ENCODE measurements at places on chromosomes 7 and 10.
A peak's percentile ranks its signal among the peaks of the same experiment; 100 is the strongest.

DNA sequence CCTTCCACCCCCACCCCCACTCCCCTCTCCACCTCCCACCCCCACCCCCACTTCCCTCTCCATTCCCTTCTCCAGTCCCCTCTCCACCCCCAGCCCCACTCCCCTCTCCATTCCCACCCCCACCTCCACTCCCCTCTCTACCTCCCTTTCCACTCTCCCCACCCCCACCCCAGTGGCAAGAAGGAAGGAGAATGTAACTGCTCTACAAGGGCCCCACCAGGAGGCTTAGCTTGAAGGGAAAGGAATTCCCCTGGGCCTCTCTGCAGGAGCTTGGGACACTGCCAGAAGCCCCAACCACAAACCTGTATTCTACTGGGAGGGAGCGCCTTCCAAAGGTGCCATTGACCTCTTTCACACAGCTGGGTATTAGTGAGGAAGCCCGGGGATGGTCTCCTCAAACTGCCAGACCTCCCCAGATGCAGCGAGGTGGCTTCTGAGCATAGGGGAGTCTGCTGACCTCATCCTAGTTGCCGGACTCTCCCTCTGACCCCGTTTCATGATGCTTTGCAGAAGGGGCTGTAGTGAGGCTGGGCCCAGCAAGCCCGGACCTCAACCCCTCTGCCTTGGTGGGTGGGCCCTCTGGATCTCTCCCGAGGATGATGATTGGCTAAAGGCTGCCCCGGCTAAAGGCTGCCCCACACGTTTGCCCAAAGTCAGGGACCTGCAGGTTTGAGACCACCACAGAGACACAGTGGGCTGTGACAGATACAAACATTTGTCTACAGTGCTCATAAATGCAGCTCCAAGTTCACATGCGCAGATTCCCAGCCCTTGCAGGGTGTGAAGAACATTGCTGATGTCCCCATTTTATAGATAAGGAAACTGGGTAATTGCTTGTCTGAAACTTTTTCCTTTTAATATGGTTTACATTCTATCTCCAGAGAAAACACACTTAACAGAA is 2.9 kb downstream of the DEPP1 start:
- H3K27ac ChIP-seq: peak overlapping the region; percentile 90
- H3K27me3 ChIP-seq: no peaks in the 10 kb centered on the region
- DNase-seq: no peak
- H3K36me3 ChIP-seq: peaks cover 48% of the 10 kb centered on the region
- H3K4me1 ChIP-seq: peaks cover 86% of the 10 kb centered on the region

- no peaks in the 10 kb centered on the region for H3K36me3 ChIP-seq
- no peak overlapping the region for H3K4me3 ChIP-seq
- no peak overlapping the region for H3K27ac ChIP-seq
- DNase-seq: peak; percentile 57
- H3K4me1 ChIP-seq: no peaks in the 10 kb centered on the region
These were observed 23.0 kb upstream of the EGFR start for GRCh38 chr7:54995610-54996363.

DNA sequence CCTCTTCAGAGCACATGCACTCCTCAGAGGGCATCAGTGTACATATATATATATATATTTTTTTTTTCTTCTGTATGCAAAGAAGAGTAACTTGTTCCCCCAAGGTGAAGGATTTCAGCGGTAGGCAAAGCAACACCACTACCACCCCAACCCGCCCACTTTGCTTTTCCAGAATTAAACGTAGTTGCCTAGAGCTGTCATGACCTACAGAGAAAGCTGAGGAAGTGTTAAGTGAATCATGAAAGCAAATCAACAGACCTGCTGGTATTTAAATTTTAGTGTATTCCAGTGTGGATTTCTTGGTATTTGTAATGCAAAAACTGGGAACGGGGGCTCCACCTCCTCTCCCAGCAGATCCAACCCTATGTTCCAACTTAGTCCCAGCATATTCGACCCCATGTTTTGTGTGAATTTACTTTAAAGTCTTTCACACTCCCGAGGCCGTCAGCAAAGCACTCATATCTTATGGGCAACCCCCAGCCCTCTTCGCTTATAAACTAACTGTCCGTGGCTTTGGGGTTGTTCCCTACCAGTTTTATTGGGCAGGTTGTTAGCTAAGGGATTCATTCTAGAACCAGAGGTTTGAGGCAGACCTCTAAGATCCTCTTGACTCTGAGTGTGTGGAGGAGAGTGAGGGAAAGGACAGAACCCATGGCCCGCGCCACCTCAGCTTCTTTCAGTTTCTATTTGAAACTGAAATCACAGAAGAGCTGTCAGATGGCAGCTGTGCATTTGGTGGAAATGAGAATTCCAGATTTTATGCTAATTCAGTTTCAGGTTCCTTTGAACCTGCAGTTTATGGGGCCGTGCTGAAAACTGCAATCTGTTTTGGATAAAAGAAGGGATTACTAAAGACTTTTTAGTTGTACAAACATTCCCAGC is 450.2 kb upstream of the GALNT17 start:
- no peak for DNase-seq
- H3K36me3 ChIP-seq: no peaks in the 10 kb centered on the region
- H3K4me3 ChIP-seq: no peak overlapping the region
- H3K27me3 ChIP-seq: no peaks in the 10 kb centered on the region

DNA sequence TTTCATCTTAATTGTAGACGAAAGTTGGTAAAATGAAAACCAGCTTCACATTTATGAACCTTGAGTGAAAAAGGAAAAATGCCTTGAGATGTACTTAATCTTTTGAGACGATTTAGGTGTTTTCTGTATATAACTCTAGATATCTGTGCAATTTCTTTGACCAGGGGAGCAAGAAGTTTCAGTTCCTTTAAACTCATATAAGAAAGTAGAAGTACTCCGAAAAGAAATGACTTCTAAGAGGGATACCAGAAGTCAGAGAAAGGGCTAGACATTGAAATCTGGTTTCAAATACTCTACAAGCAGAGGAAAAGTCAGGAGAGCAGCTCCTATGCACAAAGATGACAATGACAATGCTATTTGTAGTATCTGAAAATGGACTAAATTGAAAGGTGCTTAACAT is 303.7 kb downstream of the BAMBI start:
- no peaks in the 10 kb centered on the region for H3K27me3 ChIP-seq
- no peaks in the 10 kb centered on the region for H3K36me3 ChIP-seq
- no peak overlapping the region for H3K27ac ChIP-seq
- H3K4me3 ChIP-seq: no peak overlapping the region
